ENCODE measurements at places on chromosomes 4 and X.
A peak's percentile ranks its signal among the peaks of the same experiment; 100 is the strongest.

- DNase-seq: no peak
- H3K36me3 ChIP-seq: no peaks in the 10 kb centered on the region
- no peaks in the 10 kb centered on the region for H3K4me1 ChIP-seq
- H3K27ac ChIP-seq: no peak overlapping the region
Measured at GRCh38 chrX:26203561-26203960, 11.3 kb downstream of the MAGEB6 start.

GRCh38 chr4:105147553-105148161, 981 bp downstream of the TET2 start:
- H3K4me1 ChIP-seq: peaks cover 49% of the 10 kb centered on the region
- H3K4me3 ChIP-seq: peak overlapping the region; percentile 99

GRCh38 chr4:154616731-154617130, 4.3 kb upstream of the FGG start:
- peaks cover 8% of the 10 kb centered on the region for H3K4me1 ChIP-seq
- no peak overlapping the region for H3K4me3 ChIP-seq
- H3K36me3 ChIP-seq: no peaks in the 10 kb centered on the region
- peaks cover 8% of the 10 kb centered on the region for H3K27me3 ChIP-seq
- H3K27ac ChIP-seq: no peak overlapping the region
- no peak for DNase-seq

- no peak overlapping the region for H3K27ac ChIP-seq
- H3K4me3 ChIP-seq: no peak overlapping the region
- no peaks in the 10 kb centered on the region for H3K36me3 ChIP-seq
Measured at GRCh38 chrX:2523911-2524310, 23.1 kb upstream of the DHRSX start.

GRCh38 chr4:153220682-153221395, 16.6 kb downstream of the TRIM2 start:
- DNase-seq: no peak
- H3K27me3 ChIP-seq: peaks cover 28% of the 10 kb centered on the region
- H3K27ac ChIP-seq: no peak overlapping the region

DNA sequence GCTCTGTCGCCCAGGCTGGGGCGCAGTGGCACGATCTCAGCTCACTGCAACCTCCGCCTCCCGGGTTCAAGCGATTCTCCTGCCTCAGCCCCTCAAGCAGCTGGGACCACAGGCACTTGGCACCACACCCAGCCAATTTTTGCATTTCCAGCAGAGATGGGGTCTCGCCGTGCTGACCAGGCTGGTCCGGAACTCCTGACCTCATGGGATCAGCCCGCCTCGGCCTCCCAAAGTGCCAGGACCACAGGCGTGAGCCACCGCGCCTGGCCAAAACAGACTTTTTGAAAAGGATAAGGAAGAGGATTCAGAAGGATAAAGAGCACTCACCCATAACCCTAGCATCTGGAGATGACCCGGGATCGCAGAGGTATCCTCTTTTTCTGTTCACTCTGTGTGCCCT, 224.5 kb upstream of the AGTR2 start:
- H3K4me3 ChIP-seq: no peak overlapping the region
- H3K27me3 ChIP-seq: peaks cover 14% of the 10 kb centered on the region
- H3K36me3 ChIP-seq: no peaks in the 10 kb centered on the region

DNA sequence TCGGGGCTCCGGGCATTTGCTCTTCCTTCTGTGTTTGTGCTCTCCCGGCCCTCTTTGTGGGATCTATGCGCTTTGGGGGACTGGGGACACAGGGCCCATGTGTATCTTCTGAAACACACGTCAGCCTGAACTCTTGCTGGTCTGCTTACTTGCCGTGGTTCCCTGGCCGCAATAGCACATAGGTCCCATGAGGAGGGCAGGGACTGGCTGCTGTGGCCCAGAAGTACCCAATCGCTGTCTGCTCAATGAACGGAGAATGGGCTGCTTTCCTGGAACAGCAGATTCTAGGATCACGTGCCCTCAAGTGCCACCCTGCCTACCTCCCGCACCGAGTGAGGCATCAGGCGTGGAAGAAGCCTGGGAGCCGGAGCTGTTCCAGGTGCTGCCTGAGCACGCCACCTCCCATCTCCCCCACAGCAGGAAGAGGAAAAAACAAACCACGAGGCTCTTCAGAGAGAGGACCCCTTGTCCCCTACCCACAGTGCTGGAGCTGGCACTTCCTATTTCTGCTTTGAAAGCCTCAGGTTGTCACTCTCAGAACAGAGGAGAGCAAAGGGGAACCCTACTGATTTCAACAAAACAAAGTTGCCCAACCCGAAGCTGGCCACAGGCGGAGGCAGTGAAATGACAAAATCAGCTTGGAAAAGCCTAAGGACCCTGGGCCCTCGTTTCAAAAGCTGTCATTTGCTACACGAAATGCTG, 3.8 kb downstream of the G6PD start:
- peak overlapping the region; percentile 74 for H3K4me3 ChIP-seq
- DNase-seq: peak; percentile 59
- peaks cover 68% of the 10 kb centered on the region for H3K36me3 ChIP-seq
- H3K27me3 ChIP-seq: peaks cover 24% of the 10 kb centered on the region
